ENCODE measurements at places on chromosomes 2 and 18. TPM values are rescaled to one million over a fixed set of nuclear protein-coding genes. Genes with fewer than 3 reads are reported as not detected.

PLEKHB2 gene
- 94.8 TPM for total RNA-seq

DNA sequence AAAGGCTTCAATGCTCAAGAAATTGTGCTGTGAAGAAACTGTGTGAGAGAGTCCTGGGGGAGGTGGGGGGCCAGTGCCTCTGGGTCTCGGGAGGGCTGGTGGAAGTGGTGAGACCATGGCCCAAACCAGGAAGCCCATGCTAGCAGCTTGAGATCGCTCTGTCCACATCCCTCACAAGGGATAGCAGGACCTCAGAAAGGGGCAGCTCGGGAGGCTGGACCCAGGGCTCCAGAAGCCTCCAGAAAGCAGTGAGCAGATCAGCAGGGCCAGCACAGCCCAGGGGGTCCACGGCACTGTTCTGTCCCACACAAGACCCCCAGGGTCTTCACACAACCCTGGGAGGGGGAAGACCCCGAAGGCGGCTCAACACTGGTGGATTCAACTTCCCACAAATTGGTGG, 24.1 kb downstream of the ST8SIA5 start:
- no peak for DNase-seq

- DNase-seq, result no peak
Observed at GRCh38 chr2:178799305-178799704, 7.9 kb downstream of the TTN start.

- DNase-seq, result no peak
Observed at GRCh38 chr2:180122874-180123273, 115.8 kb upstream of the CWC22 start.

DNA sequence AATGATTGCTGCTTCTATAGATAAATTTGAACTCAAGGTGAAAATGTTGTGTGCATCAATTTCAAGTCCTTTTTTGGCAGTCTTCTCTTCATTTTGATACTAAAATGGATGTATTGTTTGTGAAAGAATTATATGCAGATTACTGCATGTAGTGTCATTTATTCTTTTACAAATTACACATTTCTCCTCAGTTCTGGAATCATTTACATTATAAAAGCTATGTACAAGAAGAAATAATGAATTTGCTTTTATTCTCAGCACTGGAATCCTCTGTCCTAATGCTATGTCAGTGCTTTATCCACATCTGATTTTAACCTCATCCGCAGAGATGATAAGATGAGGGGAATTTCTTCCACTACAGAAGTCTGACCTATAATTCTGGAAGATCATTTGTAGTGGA, 220.8 kb upstream of the UBE2E3 start:
- DNase-seq, result no peak

DNA sequence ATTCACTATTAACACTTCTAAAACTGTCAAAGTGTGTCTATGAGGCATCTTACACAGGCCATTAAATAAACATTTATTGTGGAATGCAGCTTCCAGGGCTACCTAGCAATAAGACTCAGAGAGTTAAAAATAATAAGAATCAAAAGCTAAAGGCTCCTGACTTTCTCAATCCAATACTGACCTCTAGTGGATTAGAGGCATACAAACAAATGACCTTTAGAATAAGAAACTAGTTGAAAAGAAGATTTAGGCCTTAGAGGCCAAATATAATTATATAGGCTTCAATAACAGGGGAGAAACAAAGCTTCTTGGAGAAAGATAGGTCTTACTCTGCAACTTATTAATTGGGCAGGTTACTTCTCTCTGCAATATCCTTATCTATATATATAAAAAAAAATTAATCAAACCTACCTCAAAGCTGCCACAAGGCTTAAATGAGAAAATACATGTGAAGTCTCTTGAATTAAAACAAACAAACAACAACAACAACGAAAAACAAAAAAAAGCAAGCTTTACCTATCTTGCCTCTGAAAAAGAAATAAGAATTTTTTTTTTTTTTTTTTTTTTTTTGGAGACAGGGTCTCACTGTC, 246.1 kb downstream of the EXOC6B start:
- DNase-seq, result peak; percentile 26

IL18RAP gene
- not detected for total RNA-seq

DNA sequence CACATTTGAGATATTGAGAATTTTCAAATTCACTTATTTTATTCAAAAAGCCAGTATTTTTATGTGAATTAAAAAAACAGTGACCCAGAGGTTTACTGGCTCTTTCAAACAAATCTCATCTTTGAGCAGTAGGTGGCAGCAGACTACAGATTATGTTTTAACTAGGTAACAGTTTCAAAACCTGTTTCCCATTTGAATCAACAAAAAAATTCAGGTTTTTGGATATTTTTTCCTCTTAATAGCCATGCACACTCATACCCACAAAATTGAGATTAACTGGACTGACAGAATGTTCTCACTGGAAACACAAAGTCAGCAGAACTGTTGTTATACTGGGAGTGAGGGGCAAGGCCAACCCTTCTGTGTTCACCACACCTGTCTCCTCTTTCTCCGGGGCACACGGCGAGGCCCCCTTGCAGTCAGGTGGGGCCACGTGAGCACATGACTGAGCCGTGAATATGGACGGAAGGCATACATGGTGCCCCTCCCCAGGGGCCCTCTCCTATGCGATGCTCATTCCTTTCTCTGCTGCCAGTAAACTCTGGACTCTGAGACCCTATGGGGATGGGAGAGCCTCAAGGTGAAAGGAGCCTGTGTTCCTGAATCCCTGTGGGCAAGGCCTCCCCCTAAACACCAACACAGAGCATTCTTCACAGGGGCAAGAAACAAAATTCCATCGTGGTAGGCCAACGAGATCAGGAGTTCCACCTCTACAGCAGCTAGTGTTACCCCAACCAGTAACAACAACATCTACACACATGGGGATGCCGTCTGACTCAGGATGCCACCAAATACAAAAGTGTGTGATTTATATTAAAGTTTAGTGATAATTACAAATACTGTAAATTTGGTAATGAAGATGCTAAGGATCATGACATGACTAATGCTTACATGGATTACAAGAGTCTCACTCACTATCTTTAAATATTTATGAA, 80.4 kb downstream of the LPIN2 start:
- DNase-seq, result peak; percentile 34

- no peak for DNase-seq
Observed at GRCh38 chr2:196597531-196597930, 42.0 kb upstream of the CCDC150 start.

GRCh38 chr2:178700922-178701342, 106.3 kb downstream of the TTN start:
- DNase-seq, result peak; percentile 15

GRCh38 chr2:78260861-78261260, 738.7 kb upstream of the LRRTM4 start:
- DNase-seq, result no peak

GRCh38 chr2:136051001-136051724, 65.7 kb upstream of the DARS1 start:
- no peak for DNase-seq

CYBRD1 gene
- 14.9 TPM for total RNA-seq

DNA sequence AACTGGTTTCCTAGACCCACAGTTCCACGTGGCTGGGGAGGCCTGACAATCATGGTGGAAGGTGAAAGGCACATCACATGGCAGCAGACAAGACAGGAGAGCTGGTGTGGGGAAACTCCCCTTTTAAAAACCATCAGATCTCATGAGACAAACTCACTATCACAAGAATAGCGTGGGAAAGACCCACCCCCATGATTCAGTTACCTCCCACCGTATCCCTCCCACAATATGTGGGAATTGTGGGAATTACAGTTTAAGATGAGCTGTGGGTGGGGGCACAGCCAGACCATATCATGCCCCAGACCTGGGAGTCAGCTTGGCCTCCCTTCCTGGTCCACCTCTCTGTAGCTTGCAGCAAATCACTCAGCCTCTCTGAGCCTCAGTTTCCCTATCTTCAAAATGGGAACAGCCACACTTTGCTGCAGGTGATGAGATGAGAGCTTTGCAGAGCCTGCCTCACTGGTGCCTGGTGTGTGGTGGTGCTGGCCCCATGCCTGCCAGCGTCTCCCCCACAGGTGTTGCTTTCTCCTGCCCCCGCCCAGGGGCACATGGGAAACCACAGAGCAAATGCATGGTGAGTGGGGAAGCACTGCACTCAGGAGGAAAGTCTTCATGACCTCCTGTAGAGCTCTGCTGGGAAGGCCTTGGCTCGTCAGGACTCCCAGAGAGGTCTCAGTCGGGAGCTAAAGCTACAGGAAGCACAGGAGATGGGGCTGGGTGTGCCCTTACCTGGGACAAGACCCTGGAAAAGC, 31.1 kb downstream of the GREB1 start:
- DNase-seq, result no peak

ASNSD1 gene
- 33.6 TPM for total RNA-seq

GNLY gene
- 0.74 TPM for total RNA-seq

GRCh38 chr2:119291588-119292167, 68.0 kb downstream of the STEAP3 start:
- DNase-seq, result no peak

DNA sequence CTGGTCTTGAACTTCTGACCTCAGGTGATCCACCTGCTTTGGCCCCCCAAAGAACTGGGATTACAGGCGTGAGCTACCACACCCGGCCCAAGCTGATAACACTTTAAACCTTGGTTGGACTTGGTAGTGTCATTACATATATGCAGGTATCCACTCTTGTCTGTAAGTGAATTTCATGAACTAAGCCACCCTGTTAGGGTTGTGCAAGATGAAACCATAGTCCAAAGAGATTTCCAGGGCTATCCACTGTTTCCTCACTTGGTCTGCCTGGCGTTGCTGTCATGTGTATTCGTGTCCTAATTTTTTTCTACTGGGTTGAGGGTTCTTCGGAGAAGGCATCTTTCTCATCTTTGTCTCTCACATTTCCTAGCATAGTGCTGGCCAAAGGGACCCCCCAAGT, 203.0 kb downstream of the CAMKMT start:
- DNase-seq, result no peak

DNA sequence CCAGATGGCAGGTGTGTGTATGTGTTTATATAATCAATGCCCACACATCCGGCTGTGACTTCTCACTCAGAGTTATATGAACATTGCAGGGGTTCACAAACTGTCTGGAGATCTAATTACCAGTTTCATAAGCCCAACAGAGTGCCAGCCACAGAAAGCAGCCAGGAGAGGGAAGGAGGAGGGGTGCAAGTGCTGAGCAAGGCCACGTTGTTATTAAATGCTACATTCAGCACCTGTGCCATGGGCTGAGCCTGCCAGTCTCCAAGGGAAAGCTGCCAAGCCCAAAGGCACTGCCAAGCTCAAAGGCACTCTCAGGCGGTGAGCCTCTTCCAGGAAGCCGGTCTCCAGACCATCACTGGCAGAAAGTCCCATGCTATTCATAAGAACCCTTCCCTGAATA, 17.4 kb downstream of the XDH start:
- no peak for DNase-seq

- peak; percentile 13 for DNase-seq
Observed at GRCh38 chr2:191635333-191636234, 42.4 kb upstream of the NABP1 start.

SP9 gene
- 0.69 TPM for total RNA-seq

GRCh38 chr2:27054721-27055120, 3.3 kb downstream of the AGBL5 start:
- no peak for DNase-seq

GRCh38 chr2:70188460-70188859, 2.4 kb downstream of the C2orf42 start:
- DNase-seq, result no peak

- DNase-seq, result peak; percentile 65
Observed at GRCh38 chr2:238239863-238240756, at the start of gene HES6. Gene HES6, minus strand, starts transcription at chr2:238240038. Its CDS starts 133 bp downstream, at chr2:238239905.

DNA sequence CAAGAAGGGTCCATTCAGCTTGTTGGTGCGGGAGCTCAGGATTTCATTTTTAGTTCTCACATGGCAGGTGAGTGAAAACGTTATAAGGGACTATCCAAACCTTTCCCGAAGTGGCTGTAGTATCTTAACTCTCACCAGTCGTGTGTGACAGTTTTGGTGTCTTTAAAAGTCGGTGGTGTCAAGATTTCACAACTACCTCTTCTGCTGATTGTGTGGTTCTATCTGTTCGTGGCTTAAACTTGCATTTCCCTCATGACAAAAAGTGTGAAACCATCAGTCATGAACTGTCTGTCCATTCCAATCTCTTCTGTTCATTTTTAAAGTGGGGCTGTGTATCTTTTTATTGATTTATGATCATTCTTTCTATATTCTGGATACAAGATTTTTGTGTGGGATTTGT, 3.8 kb upstream of the AQP12B start:
- no peak for DNase-seq

GRCh38 chr2:205338156-205338555, 344.1 kb upstream of the NRP2 start:
- no peak for DNase-seq

DNA sequence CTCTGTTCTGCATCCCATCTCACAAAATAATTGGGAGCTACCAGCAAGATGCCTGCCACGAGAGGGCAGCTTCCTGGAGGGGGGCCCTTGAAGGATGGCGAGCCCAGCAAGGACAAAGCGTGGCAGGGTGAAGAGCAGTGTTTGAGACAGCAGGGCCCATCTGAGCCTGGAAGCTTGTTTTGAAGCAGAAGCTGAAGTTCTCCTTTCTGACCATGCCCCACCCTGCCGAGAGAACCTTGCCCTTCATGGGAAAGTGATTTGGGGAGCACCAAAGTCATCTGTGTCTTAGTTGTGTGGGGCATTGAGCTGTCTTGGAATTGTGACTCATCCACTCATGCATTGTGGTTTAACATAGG, 216.3 kb downstream of the BCL11A start:
- DNase-seq, result no peak

ST8SIA5 gene
- 0.54 TPM for total RNA-seq

GRCh38 chr2:108974674-108975073, 14.3 kb downstream of the EDAR start:
- DNase-seq, result no peak

GRCh38 chr2:100615886-100616285, 53.1 kb downstream of the PDCL3 start:
- no peak for DNase-seq

ERFE gene
- total RNA-seq, result 17.3 TPM

DNA sequence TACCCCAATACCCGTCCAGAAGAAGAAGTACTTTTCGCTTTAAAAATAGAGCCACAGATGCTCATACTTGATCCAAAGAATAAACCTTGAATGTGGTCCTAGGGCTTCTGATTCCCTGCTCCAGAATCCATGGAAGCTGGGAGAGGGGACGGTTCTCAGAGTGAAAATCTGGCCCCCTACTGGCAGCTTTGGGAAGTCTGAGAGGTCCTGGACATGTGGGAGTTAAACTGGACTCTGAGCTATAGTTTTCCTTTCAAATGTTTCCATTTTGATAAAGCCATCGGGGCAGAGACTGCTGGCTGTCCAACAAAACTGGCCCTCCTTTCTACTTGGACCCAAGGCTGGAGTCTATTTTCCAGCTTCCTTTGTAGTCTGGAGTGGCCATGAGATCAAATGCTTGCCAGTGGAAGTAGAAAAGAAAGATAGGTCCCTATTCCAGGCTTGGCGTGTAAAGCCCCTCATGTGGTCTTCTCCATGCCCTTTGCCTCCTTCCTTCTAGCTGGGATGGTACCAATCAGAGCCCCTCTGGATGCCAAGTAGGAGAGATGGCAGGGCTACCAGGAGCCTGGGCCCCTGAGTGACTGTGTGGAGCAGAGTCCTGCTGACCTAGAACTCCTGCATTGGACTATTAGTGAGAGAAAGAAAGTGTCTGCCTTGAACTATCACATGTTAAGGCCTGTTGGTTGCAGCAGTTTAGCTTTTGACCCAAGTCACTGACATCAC, 37.7 kb upstream of the TBC1D8 start:
- peak; percentile 21 for DNase-seq

- no peak for DNase-seq
Observed at GRCh38 chr2:230473378-230473777, 57.4 kb downstream of the SP100 start.

Data from HCT116 (cell line).